Choroid plexus epithelial cell (primary cell): ENCODE measurements at places on chromosomes 6 and 20.
A peak's percentile ranks its signal among the peaks of the same experiment; 100 is the strongest.

DNA sequence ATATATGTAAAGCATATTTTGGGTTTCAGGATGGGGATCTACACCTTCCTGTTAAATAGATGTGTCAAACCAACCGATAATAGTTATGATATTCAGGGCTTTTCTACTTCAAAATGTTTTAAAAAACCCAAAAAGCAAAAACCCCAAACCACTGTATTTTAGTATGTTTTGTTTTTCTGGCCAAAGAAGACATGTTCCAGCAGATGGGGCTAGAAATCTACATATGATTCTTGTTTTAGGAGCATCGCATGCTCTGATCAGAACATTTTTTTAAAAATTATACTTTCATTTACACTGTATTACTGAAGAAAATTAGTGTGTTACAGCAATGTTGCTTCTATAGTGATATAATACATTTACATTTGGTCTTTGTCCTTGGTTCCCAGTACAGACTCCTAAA is 11.0 kb downstream of the RMND1 start:
- peak; percentile 69 for DNase-seq

- peak; percentile 84 for DNase-seq
Observed at GRCh38 chr6:32092760-32093497, 16.2 kb downstream of the TNXB start.

GRCh38 chr6:137715589-137716045 is 151.4 kb upstream of the TNFAIP3 start:
- no peak for DNase-seq

GRCh38 chr20:24806705-24807676 is 142.1 kb upstream of the CST7 start:
- DNase-seq: no peak

DNA sequence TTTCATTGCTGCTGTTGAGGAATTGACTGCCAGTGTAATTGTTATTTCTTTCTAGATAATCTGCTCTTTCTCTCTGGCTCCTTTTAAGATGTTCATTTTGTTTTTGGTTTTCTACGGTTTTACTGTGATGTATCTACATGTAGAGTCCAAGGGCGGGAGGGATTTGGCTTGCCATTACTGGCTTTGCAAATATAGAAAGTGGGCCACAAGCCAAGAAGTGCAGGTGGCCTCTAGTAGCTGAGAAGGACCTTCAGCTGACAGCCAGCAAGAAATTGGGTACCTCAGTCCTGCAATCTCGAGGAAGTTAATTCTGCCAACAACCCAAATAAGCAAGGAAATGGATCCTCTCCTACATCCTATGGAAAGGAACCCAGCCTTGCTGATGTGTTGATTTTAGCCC is 42.8 kb upstream of the GLP1R start:
- no peak for DNase-seq

DNA sequence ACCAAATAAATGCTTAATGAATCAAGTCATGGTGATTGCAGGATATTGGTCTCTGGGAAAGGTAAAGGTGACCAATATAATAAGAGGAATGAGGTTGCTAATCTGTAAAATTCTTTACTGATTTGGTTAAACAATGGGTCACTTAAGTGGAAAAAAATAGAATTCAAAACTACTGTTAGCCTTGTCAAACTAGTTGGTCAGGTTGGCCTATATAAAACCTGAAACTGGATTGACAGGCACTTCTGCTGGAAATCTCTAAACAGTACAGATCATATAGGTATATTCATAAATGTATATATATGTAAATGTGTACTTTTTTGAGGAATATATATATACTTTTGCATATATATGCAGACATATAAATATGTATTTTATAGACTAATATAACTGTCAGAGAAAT is 19.7 kb downstream of the PLCB4 start:
- no peak for DNase-seq

DNA sequence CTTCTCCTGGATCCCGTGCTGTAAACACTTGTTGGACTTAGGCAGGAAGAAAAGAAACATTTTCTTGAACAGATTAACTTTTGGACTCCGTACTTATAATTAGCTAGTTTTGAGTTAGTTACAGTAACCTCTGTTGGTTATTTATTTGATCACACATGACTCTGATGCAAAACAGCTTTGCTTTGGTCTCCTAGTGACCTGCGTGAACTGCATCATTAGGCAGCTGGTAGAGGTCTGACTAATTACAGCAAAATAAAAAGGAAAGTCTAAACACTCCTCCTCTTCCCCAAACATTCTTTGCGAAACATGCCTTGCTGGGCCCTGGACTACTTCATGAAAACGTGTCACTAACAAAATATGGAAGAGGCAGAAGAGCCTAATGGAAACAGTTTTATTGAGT is 61.1 kb upstream of the ZFP64 start:
- DNase-seq: no peak

DNA sequence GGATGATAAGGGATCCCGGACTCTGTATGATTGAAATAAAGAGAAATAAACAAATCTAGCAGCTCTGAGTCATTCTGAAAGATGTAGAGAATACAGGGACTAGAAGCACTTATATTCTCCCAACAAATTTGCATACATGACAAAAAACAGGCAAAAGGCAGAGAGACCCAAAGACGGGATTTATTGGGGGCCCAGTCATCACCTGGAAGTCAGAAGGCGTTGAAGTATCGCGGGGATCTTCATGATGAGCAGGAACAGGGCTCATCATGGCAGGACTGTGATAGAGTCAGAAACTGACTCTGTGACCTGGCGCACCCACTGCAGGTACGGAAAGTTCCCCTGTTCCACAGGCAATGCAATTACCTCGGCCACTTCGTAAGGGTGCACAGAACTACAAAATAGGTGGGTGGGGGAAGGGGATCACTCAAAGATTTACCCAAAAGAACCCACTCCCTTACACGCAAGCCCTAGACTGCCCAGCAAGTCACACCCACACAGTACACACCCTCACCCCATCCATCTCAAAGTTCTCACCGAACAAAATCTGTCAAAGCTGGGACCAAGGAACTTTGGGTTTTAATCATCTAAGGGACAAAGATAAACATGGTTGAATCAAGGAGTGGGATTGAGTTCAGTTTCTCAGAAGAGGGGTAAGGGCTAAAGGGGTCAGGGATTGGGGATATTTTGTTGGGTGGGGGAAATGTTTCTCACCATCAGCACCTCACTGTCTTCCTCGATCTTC is 1.4 kb downstream of the CUTA start:
- DNase-seq: no peak

- DNase-seq: no peak
Observed at GRCh38 chr20:51789434-51789833, 12.9 kb downstream of the SALL4 start.

DNA sequence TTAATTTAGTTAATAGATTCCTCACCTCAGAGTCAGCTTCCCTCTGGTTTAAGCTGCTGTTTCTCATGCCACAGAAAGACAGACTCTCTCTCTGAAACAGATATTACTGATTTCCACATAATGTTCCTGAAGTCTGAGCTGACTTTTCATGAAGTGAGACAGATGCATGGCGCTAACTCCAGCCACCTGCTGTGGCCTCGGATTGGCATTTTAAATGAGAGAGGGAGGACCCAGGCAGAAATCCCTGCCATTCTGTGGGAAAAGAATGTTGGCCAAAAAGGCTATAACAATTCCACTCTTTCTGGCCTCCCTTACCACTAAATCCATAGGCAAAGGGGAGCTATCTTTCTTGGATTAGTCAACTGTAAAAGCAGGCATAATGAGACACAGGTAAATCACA is 354.1 kb upstream of the CDH4 start:
- no peak for DNase-seq

DNA sequence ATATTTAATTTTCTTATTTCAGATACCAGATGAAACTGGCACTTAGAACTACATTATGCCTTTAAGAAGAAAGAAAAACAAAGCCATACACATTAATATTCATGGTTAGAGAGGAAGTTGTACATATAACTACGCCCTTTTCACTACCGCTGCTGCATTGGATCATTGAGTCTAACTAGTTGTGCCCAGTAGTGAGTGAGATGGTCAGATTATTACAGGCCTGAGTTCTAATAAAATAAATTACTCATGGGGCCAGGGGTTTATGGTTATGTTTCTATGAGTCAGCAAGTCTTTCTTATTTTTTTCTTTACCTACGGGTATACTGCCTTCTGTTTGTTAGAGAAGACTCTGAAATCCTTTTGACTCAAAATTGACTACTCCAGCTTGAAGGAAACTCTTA is 11.5 kb downstream of the RIOK1 start:
- DNase-seq: peak; percentile 31

DNA sequence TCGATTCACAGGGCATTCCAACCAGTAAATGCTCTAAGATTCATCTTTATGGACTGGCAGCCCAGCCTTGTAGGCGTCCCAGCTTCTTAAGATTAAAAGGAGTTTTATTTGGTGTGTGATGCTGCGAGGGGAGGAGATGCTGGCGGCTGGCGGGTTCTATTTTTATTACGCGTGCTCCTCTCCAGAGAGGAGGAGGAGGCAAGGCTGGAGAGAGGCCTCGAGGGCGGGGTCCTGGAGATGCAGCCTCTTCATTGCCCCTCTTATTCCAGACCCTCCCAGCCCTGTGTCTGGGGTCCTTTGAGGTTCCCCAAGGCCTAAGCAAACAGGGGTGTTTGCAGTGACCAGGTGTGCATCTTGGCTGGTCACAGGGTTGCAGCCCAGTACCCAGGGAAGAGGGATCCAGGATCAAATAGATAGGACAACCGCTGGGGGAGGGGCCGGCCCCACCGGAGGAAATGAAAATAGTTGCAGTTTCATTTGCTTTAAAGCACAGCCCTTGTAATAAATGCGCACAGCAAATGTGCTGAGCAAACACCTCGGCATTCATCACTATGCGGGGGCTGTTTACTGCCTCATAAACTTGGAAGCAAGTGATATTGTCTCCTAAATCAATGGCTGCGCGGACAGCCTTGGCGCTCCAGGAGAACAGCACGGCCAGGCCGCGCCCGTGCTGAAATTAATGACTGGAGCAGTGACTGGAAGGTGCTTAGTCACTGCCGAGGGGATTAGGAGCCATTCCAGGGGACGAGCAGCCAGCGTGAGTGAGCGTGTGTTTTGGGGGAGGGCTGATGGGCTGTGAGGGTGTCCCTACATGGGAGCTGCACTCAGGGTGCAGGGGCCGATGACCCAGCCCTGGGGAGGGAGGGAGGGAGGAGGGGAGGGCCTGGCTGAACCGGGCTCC is 83.0 kb downstream of the TMEM242 start:
- no peak for DNase-seq

DNA sequence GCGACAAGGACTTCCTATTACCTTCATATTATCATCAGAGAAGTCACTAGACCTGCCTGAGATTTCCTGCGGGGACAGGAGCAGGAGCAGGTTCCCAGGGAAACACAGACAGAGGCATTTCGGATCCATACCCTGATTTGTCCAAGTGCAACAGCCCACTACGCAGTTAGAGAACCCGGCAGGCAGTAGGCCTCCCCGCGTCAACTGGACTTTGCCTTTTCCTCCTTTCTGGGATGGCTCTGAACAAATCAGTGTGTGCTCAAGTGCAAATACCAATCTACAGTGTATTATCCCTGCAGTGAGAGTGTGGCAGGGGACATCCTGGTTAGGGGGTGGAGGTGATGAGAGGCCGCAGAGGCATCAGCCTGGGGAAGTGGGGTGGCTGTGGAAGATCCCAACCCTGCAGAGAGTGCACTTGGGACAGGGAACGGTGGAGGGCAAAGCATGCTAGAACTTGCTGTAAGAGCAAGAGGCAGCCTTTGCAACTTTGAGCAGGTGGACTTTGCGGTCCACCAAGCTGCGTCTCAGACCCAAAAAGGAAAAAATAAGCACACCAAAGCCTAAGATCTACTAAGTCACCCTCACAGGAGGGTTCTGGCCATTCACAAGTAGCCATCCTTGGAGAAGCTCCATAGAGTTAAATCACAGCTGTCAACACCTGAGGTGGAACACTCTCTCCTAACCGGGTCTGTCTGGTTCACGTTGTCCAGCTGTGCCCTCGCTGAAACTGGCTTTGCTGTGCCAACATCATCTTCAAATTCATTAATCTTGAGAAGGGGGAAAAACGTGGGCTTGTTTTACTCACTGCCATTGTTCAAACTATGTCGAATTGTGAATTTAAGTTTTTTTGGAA is 159.1 kb downstream of the ZDHHC14 start:
- DNase-seq: no peak

DNA sequence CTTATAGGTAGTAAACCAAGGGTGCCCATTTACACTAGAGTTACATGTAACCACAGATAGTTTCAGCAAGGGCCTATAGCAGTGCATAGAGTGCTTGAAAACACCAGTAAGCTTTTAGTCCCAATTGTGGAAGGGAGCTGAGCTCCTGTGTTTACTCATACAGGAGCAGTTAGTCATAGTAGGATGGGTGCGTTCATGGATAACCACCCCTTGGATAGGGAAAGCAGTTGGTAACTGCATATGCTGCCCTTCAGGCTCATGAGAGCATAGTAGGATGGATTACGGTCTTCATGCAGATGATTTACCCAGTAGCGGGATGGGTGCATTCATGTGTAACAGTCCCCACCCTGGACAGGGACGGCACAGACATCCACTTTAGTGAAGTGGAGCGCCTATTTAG is 45.1 kb downstream of the OR2B6 start:
- DNase-seq: no peak

- no peak for DNase-seq
Observed at GRCh38 chr6:40340196-40340595, 247.0 kb downstream of the LRFN2 start.

- no peak for DNase-seq
Observed at GRCh38 chr20:41454250-41454649, 87.6 kb upstream of the EMILIN3 start.

- peak; percentile 67 for DNase-seq
Observed at GRCh38 chr6:7145885-7146828, 38.4 kb downstream of the RREB1 start.

- DNase-seq: peak; percentile 33
Observed at GRCh38 chr6:128112494-128112893, 211.6 kb upstream of the THEMIS start.

GRCh38 chr6:34004706-34005105 is 141.2 kb downstream of the GRM4 start:
- no peak for DNase-seq

DNA sequence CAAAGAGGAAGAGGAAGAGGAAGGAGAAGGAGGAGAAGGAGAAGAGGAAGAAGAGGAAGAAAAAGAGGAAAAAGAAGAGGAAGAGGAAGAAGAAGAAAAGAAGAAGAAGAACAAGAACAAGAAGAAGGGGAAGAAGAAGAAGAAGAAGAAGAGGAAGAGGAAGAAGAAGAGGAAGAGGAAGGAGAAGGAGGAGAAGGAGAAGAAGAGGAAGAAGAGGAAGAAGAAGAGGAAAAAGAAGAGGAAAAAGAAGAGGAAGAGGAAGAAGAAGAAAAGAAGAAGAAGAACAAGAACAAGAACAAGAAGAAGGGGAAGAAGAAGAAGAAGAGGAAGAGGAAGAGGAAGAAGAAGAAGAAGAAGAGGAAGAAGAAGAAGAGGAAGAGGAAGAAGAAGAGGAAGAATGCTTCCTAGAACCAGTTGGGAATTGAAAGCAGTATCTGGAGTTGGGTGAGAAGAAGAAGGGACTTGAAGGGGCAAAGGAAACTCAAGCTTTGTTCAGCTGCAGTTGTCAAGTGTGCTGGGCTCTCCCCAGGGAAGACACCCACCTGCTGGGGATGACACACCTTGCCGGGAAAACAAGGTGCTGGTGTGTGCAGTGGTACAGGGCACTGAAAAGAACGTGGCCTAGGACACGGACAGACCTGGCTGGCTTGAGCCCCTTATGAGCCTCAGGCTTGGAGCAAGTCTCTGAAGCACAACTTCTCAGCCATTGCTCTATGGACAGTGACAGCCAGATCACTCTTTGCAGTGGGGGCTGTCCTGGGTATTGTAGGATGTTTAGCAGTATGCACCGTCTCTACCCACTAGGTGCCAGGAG is 30.1 kb upstream of the ARFGEF2 start:
- no peak for DNase-seq
